ENCODE measurements at places on chromosomes 7 and 10.

- no peak for DNase-seq
Measured at GRCh38 chr7:69722843-69723242, 124.6 kb downstream of the AUTS2 start.

GRCh38 chr10:11610826-11611247 is 613 bp downstream of the USP6NL start:
- DNase-seq: no peak

DNA sequence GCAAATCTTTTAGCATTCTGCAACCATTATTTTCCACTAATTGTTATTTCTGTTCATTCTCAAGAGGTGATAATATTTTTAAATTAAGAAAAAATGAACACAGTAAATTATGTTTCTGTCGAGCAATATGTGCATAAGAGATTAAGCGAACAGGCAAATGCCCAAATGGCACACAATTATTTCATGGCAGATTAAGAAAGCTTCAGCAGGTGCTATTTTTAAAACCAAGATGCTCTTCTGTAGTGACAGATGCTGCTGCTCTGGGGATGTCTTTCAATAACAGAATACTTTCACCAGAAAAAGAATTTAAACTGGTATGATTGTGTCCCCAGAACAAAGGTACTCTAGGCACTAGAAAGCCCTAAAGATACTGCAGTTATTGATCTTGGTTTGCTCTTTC is 412.7 kb upstream of the SORCS1 start:
- DNase-seq: no peak

DNA sequence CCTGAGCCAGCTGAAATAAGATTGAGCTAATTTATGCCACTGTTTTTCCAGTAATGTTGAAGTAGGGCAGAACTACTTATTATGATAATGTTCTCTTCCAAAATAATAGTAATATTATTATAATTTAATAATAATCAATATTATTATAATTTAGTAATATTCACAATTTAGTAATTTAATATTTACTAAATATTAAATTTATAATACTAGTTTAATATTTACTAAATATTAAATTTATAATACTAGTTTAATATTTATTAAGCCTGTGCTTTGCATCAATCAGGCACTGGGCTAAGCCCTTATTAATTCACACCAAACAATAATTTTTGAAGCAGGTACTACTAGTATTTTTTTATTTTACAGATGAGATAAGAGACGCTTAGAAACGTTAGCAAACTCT is 170.1 kb downstream of the BBS9 start:
- DNase-seq: no peak

DNA sequence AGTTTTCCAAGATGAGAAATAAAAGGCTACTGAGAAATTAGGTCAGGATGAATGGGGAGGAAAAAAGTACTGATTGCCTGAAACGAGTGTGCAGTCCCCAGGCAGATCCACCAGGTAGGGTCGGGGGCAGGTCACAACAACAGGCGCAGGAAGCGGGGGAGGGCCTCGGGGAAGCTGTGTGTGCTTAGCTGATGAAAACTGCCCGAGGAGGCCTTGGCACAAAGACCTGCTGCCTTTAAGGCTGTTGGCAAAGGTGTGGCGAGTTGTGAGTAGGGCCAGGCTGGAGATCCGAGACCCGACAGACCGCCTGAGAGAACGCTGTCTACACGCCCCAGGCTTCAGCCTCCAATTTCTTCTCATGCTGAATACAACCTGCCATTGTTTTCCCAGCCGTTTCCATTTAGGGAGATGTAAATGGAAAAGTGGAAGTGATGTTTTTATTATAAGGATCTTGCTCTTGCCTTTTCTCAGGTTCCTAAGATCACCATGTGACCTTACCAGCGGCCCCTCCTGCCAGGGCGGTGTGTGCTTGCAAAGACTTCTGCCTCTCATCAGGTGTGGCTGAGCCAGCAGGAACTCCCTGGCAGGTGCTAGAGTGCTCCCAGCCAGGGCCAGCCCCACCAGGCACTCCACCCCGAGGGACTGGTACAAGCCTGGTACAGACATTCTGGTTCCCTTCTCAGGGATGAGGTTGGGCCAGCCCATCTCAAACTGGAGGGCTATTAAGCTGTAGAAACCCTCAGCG is 60.8 kb downstream of the DLG5 start:
- DNase-seq: no peak

- DNase-seq: no peak
Measured at GRCh38 chr7:96993094-96993865, 12.1 kb upstream of the DLX6 start.

- DNase-seq: no peak
Measured at GRCh38 chr10:74006269-74006668, 8.4 kb downstream of the VCL start.

- DNase-seq: no peak
Measured at GRCh38 chr7:16609842-16610450, 35.6 kb downstream of the ANKMY2 start.

- DNase-seq: no peak
Measured at GRCh38 chr7:157017603-157018327, 7.3 kb upstream of the MNX1 start.

- DNase-seq: no peak
Measured at GRCh38 chr10:95423164-95424005, 132.6 kb upstream of the PDLIM1 start.

DNA sequence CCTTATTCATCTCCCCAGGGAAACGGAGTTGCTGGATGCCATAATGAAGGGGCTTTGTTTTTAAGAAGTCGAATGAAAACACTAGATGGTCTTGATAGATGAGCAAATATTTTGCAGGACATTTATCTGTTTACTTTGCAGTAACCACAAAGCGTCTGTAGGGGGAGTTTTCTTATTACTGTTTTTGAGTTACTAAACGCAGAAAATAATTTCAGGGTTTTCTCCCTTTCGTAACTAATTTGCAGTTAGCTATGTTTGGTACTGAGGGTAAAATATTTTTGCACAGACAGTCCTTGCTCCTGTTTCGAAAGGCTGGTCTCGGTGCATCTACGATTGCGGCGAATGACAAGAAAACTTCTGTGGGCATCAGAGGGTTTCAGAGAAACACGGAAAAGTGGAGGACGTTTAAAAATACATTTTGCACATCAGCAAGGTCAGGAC is 505.6 kb upstream of the MKI67 start:
- DNase-seq: no peak

DNA sequence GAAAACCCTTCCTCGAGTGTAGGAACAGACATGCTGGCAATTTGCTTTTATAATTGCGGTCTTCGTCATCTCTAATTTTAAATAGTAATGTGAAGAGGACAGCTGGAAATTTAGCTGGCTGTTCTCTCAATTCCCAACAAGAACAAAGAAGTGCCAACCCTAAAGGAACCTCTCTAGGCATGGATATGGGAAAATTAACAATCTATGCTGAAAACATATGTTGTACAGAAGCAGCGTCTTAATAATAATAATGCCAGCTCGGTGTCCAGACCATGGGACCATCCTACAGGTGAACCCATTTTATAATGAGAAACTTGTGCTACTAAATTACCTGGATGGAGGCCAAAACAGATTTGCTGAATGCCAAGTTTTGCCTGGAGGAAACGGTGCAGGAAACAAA is 641.4 kb upstream of the MGMT start:
- DNase-seq: no peak

DNA sequence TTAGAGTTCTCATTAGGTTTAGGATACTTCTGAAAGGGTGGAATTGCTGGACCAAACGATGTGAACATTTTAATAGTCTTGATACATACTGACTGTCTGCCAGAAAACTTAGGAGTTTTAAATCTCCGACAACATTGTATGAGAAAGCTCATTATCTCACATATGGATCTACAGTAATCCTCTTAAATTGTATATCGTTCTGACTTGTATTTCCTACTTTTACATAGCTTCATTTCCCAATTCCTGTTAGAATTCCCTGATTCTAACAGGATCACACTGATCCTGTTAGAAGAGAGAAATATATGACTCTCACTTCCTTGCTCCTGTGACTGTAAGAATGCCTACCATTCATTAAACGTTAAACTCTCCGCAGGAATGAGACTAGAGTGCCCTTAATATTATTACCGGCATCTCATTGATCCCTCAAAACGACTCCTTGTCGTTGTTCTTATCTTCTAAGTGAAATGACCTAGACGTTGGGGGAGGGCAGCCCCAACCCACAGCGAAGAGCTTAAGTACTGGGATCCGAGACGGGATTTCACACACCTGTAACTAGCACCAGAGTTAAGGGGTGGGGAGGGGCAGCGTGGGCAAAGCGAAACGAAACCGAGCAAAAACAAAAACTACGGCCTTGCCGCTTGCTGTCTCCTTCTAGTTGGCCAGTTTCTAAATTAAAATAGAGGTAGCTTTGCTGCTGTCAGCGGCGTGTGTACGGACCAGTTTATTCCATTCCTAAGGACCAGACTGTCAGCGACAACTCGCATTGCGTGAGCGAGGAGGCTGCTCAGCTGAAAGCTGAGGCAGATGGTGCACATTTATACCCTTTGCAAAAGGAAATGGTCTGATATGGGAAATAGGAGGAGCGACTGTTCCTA is 678 bp upstream of the TMEM106B start:
- DNase-seq: no peak

DNA sequence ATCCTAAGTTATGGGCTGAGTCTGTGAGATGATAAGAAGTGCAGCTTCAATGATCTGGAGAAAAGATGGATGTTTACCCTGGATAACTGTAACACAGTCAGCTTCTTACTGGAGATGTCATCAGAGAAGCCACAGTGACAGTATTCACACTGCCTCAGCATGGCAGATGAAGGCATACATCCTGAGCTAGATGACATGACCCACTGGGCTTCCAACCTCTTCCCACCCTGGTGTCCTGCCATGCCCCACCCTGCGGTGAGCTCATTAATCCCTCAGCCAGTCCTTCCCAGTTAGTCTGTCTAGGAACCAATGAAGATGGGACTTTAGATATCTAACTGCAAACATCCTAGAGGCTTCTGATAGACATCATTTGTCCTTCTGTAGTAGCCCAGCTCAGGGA is 213.8 kb downstream of the TAX1BP1 start:
- DNase-seq: no peak

DNA sequence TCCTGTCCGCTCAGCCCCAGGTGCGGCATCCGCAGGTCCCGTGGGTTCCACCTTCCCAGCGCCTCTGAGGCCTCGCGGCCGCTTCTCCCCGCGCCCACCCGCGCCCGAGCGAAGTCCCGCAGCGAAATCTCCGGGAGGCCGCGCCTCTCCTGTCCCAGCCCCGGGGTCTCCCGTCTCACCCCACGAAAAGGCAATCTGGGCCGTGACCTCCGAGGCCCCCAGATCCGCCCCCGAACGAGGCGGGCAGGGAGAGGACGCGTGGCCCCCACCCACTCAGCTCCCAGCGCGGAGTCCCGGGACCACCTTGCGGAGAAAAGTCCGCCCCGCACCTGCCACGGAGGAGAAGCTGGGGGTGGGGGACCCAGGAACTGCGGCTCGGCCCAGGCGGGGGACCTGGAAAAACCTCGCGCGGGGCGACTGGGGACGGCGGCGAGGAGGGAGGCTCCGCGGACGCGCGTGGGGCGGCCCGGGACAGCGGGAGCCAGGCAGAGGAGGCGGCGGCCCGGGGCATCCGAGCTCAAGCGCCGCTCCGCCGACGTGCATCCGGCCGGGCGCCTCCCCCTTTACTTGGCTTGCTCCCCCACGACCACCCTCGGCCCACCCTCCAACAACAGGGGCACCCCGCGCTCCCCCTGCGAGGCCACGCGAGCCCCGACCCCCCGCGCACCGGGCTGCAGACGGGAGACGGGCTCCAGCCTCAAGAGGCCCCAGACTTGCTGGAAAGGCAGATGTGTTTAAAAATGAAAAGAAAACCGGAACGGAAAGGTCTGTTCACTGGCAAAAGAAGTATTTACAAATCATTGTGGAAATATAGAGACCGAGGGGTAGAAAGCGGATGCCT is 33.0 kb upstream of the RNF32 start:
- DNase-seq: no peak

- DNase-seq: no peak
Measured at GRCh38 chr7:23915236-23915635, 205.2 kb downstream of the STK31 start.

- no peak for DNase-seq
Measured at GRCh38 chr10:116671274-116671926, 50.6 kb downstream of the PNLIPRP2 start.

DNA sequence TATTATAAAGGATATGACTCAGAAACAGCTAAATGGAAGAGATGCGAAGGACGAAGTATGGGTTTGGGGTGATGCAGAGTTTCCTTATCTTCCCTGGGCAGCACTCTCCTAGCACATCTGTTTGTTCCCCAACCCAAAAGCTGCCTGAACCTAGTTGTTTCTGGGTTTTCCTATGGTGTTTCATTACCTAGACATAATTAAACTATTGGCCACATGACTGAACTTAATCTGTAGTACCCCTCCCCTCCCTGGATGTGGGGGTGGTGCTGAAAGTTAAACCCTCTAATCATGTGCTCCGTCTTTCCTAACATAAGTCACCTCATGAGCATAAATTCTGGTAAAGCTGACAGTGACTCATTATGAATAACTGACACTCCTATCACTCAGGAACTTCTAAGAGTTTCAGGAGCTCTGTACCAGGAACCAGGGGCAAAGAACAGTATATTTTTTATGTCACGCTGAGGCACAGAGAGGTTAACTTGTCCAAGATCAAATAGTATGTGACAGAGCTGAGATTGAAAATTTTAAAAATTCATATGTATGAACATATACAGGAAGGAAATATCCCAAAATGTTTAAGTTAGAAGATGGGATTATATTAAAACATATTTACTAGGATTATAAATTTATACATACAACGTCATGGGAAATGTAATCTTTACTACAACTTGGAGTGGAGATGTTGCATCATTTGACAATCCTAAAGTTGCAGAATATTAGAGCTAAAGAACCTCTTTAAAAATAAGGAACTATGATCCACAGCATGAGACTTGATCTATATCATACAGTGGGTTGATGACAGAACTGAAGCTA is 4.8 kb downstream of the STRIP2 start:
- no peak for DNase-seq

DNA sequence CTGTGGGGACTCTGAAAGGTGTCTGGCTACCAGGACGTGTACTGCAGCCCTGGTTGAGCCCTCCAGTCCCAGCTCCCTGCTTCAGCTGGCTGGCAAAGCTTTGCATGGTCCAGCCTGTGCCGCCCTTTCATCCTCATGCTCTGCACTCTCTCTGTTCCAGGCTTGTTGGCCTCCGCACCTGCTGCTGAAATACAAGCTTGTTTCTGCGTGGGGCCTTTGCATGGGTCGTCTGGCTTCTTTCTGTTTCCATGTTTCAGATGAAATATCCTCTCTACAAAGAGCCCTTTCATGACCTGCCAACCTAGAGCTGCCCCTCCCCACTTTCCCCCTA is 45.9 kb downstream of the TSPAN15 start:
- no peak for DNase-seq

DNA sequence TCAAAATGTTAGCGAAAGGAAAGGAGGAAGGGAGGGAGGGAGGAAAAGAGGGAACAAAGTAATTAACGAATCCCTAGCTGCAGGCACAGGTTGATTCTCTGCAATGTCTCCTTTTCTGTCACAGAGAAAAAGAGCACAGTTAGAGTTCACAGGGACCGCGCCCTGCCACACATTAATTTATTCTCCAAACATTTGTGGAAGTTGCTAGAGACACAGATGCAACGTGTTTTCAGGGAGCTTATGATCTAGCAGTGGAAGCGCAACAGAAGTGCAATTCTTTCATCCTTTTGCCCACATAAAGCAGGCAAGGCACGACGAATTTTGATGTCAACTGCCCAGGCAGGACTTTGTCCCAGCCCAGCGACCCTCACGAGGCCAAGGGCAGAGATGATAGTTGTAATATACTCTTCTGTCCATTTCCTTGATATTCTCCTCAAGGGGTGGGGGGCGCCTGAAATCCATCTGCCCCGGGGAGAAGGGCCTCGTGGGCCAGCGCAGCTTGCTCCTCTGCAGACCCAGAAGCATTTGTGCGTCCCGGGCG is 101.7 kb upstream of the ZNF438 start:
- no peak for DNase-seq

- DNase-seq: no peak
Measured at GRCh38 chr10:4541292-4541691, 284.7 kb upstream of the AKR1E2 start.

GRCh38 chr10:72068901-72069446 is 19.4 kb downstream of the SPOCK2 start:
- DNase-seq: no peak
